ENCODE measurements at places on chromosomes 1 and 21.

GRCh38 chr1:34645109-34645688 lies 109.6 kb upstream of the GJB5 start:
- no peak for DNase-seq

GRCh38 chr1:159600894-159601293 lies 13.3 kb downstream of the APCS start:
- DNase-seq = no peak

DNA sequence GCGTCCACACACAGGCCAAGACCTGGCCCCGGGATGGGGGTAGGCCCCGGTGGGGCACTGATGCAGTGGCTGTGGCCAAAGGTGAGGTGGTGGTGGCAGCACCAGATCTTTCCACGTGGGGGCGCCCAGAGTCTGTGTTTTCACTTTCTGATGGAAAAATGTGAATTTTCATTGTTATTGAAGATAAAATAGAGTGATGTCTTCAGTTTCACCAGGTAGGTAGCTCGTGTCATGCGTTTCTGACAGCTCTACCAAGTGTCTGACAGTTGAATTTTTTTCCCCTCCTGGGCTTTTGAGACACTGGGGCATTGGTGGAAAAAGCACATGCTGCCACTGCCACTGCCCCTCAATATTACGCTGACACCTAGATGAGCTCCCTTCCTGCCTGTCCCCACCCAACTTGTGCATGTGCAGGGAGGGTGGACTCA lies 40.0 kb upstream of the MAGOH start:
- peak; percentile 75 for DNase-seq

- DNase-seq = no peak
These were observed 192.2 kb downstream of the ST6GALNAC3 start for GRCh38 chr1:76266762-76267161.

- DNase-seq = no peak
These were observed 23.7 kb downstream of the LRRC8B start for GRCh38 chr1:89548122-89548857.

- no peak for DNase-seq
These were observed 23.2 kb downstream of the CDC42 start for GRCh38 chr1:22075718-22076117.

- DNase-seq = no peak
These were observed 36.8 kb upstream of the SLC16A1 start for GRCh38 chr1:112992780-112993179.

- no peak for DNase-seq
These were observed 14.4 kb downstream of the FRRS1 start for GRCh38 chr1:99751877-99752504.

DNA sequence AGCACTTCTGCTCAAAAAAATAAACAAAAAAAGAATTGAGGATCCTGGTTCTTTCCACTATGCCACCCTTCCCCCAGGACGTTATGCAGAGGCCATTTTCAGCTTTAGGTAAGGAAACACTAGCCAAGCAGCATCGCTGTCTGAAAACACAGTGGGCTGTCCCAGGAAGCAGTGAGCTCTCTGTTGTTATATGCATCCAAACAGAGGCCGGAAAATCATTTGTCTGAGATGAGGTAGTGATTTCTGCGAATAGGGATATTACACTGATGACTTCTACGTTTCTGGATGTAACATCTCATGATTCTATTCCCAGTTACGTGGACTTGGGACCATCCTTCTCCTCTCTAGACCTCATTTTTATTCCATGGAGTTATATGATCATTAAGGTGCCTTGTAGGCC lies 137.2 kb downstream of the OMA1 start:
- no peak for DNase-seq

DNA sequence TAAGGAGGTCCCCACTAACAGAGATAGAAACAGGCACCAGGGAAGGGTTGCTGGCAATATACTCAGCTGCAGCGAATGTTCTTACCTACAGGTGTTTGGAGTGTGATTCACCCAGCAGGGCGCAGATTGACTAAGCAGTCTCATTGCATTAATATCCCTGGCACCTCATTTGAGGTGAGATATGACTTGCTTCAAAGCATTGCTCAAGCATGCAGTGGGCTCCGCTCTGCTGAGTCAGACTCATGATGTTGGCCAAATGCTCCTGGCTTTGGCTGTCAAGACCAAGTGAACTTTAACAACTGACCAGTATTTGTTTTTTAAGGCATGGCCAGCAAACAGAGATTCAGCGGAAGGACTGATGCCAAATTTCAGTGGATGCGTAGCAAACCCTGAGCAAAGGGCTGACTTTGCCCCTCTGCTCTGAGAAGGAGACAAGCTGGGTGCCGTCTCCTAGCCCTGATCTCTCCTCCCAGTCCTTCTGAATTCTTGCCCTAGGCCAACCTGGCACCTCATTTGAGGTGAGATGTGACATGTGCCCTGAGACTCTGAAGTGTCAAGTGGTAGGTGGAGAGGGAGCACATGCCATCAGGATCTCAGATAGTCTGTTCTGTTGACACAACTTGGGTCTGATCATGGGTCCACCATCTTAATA lies 187.1 kb upstream of the COA6 start:
- no peak for DNase-seq

All from stimulated activated CD4-positive, alpha-beta T cell treated with anti-CD3 and anti-CD28 coated beads, Interleukin-4, amount 100 ng/mL, for 1 hour (primary cell).